Activated CD4-positive, alpha-beta T cell treated with anti-CD3 and anti-CD28 coated beads for 36 hours (primary cell): ENCODE measurements at places on chromosomes 4 and X.

- no peak for DNase-seq
Measured at GRCh38 chr4:111480510-111480909, 664.7 kb upstream of the FAM241A start.

- DNase-seq: no peak
Measured at GRCh38 chr4:11587797-11588196, 159.1 kb upstream of the HS3ST1 start.

DNA sequence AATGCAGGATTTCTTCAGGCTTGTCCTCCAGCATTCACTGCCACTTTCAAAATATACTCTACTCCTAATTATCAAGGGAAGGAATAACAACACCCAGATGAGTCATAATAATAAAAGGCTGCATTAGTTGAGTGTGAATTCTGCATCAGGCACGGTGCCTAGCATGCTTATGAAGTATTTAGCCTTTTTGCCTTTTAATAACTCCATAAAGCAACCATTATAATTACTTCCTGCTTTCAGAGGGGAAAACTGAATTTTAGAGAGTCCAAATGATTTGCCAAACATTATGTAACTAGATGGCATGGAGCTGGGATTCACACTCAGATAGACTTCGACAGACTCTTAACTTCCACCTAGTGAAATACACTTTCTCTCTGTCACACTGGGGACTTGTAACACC, 2365.5 kb downstream of the PCDH7 start:
- no peak for DNase-seq

GRCh38 chr4:26196567-26196966, 124.2 kb upstream of the RBPJ start:
- DNase-seq: no peak
